Tongue (tissue), 3 donors: ENCODE measurements at places on chromosomes 3 and 15. TPM values are rescaled to one million over a fixed set of nuclear protein-coding genes. Genes with fewer than 3 reads are reported as not detected.

DNA sequence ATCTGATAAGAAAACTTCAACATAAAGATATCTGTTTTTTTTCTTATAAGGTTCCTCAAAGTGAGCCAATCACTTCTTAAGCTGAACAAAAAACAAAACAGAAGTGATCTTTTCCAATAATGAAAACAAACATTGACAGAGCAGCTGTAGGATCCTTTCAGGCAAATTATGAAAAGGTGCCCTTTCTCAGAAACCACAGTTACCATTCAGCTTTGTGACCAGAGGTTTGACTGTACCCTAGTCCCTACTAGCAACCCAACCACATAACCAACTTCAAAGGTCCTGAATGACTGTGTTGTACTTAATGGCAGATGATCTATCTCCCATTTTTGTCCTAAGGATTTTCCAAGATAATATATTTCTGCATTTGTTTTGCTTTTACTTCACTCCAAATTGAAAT is 39.4 kb upstream of the CCR2 start:
- DNase-seq, result no peak

Gene GASK1A
- 11.2 TPM for total RNA-seq

DNA sequence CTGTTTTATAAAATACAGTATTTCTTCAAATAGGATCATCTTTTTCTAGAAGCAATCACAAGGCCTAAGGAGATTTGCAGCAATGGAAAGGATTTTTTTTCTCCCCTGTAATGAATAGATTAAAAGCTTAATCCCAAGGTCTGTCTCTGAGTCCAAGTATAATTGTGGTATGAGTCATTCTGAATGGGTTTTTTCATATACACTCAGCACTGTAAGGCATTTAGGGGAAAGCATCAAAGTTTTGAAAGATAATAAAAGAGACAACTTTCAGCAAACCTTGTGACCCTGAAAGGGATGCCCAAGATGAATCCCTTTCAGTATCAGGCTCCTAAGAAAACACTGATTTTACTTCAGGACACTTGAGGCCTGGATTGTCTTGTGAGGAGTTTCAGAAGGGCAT is 23.3 kb upstream of the LARS2 start:
- no peak for DNase-seq

DNA sequence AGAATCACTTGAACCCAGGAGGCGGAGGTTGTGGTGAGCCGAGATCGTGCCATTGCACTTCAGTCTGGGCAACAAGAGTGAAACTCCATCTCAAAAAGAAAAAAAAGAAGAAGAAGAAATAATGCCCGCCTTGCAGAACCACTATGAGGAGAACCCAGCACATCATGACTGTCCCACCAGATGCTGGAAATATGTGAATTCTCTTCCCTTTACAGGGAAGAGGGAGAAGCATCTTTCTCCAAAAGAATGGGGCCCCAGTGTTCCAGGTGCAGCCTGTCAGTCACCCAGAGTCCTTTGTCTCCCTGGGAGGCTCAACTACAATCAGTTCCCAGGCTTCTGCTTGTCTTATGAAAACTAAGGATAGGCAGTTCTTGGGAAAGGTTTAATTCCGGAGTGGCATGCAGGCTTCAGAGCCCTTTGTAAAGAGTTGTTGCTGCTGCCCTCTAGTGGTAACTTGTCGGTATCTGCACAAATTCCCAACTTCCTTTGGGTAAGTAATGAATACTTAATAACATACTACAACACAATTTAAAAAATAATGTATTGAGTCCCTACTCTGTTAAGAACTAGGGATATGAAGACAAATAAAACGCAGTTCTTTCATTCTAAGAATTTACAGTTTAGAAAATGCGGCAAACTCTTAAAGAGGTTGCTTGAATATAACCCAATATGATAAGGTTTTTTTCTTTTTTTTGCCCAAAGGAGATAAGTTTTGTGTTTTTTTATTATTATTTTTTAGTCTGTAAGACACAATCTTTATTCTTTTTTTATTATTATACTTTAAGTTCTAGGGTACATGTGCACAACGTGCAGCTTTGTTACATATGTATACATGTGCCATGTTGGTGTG is 18.6 kb upstream of the TICRR start:
- peak; percentile 82 for DNase-seq

- no peak for DNase-seq
Observed at GRCh38 chr3:152658977-152659720, 175.8 kb upstream of the P2RY1 start.

DNA sequence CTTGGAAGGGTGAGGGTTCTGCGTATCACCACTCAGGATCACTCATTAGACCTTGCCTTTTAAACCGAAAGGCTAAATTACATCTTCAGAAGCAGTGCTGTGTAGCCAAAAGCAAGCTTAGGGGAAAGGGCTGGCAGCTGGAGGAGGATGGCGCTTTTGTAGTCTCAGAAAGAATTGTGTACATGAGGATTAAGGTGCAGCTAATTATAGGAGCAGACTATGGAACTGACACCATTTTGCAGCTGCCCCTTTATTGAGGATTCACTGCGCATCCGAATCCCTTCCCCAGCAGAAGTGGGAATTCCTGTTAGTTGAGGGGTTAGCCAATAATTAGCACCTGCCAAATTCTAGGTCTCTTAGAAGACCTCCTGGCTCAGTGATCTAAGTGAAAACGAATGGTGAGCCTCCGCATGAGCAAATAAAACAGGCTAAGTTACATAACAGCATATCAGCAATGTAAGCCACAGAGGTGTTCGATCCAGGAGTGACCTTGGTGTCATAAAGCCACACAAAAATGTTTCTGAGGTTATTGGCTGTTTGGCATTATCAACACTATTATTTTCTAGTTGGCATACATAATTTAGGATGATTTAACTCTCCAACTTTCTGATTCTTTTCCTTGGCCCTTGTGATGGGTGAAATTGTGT is 42.6 kb upstream of the SEMA6D start:
- DNase-seq, result peak; percentile 48

DNA sequence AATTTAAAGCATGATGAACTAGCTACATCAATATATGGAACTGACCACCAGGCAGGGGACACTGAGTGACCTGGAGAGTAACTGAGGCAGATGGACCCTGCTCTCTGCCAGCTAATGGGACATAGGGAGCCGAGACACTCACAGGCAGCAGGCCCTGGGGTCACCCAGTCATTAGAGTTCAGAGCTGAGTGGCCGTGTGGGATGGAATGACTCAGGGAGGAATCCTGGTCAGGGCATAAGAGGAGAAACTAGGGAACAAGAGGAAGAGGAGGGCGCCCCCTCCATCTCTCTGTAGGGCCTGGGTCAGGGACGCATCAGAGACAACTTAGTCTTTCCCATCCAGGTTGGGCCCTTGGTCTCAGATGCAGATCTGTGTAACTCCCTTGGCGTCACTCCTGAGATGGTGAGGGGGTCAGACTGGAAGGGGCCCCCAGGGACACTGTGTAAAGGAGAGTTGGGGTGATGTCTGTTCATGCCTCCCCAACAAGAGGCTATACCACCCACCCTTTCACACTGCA is 39.8 kb downstream of the CCDC12 start:
- DNase-seq, result no peak

DNA sequence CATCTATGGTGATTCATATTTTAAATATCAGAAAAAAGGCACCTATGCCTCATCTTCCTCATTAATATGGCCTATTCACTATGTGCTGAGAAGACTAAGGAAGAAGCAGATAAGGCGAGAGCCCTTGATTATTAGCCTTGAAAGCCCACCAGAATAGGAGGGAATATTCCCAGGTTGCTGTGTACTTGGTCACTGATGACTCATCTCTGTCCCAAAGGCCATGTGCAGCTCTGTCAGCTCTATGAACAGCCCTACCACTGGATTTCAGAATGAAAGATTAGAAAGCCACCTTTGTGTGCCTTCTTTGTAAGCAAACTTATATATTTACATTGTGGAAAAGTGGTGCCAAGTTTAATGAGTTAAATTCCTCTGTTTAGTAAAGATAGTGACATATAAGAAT is 211.5 kb downstream of the NFKBIZ start:
- DNase-seq, result no peak

GRCh38 chr3:77254967-77255831 is 215.3 kb downstream of the ROBO2 start:
- DNase-seq, result peak; percentile 76

Gene LIPH
- total RNA-seq, result 1.3 TPM

Gene CLDN1
- total RNA-seq, result 17.7 TPM

GRCh38 chr15:34942363-34942762 is 27.2 kb downstream of the AQR start:
- DNase-seq, result no peak

Gene GOLGA8G
- total RNA-seq, result not detected
